ENCODE measurements at places on chromosomes 11 and 22.

DNA sequence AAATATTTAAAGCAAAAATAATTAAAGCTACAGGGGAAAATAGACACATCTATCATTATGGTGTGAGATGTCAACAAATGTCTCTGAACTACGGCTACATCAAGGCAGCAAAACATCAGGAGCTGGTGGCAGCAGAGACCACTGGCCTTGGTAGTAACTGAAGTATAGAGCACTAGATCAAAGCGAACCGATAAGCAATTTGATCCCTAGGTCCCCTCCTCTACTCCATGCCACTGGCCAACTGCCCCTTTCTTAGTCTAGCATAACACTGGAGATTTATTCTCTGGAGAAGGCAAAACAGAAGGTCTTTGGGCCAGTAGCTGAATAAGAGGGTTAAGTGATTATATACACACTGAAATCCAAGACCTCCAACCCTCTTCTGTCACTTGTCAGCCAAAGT, 13.6 kb upstream of the RAB3IL1 start:
- no peak for DNase-seq

DNA sequence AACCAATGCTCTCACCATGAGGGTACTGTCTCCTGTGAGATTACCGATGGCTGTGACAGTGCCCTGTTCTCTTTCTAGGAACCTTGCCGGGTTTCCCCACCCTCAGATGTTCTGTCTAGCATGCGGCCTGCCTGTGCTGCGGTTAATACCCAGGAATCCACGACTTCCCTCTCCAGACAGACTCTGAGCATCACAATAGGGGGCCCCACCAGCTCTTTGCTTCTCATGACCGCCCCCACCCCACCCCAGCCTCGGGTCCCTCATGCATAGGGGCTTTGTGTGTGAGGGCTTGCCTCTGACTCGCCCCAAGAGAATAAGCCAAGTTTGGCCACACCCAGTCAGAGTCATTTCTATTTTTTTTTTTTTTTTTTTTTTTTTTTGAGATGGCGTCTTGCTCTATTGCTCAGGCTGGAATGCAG, 10.3 kb downstream of the PARVG start:
- peak; percentile 57 for DNase-seq

GRCh38 chr11:120146413-120147093, 8.6 kb upstream of the TRIM29 start:
- DNase-seq: no peak

- DNase-seq: no peak
Measured at GRCh38 chr22:32692371-32692770, 109.1 kb upstream of the TIMP3 start.

- DNase-seq: no peak
Measured at GRCh38 chr11:101466352-101466751, 117.5 kb downstream of the TRPC6 start.

GRCh38 chr11:92861634-92862033, 107.8 kb upstream of the MTNR1B start:
- no peak for DNase-seq

DNA sequence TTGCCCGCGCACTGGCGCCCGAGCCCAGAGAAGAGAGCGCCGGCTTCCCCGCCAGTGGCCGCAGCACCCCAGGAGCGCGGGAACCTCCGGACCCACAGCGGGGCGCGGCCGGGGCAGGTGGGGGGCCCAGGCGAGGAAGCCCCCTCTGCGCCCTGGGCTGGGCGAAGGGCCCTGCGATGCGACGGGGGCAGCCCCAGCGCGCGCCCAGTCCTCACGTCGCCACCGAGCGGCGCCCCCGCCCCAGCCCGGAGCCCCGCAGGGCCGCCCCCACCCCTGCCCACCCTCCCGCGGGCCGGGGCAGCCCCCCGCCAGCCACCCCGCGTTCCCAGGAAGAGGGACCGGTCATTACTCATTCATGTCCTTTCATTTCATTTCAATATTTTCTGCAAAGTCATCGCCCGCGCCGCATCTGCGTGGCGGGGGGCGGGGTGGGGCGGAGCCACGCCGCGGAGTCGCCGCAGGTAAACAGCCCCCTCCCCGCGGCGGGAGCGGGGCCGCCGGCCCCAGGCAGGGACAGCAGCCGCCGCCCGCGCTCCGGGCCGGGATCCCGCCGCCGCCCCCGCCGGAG, 673 bp upstream of the PANX2 start:
- DNase-seq: peak; percentile 81

- no peak for DNase-seq
Measured at GRCh38 chr11:92623055-92623454, 346.4 kb upstream of the MTNR1B start.

- no peak for DNase-seq
Measured at GRCh38 chr11:61494381-61494961, 14.1 kb upstream of the LRRC10B start.

GRCh38 chr22:47142427-47143046, 380.1 kb downstream of the TBC1D22A start:
- DNase-seq: no peak

DNA sequence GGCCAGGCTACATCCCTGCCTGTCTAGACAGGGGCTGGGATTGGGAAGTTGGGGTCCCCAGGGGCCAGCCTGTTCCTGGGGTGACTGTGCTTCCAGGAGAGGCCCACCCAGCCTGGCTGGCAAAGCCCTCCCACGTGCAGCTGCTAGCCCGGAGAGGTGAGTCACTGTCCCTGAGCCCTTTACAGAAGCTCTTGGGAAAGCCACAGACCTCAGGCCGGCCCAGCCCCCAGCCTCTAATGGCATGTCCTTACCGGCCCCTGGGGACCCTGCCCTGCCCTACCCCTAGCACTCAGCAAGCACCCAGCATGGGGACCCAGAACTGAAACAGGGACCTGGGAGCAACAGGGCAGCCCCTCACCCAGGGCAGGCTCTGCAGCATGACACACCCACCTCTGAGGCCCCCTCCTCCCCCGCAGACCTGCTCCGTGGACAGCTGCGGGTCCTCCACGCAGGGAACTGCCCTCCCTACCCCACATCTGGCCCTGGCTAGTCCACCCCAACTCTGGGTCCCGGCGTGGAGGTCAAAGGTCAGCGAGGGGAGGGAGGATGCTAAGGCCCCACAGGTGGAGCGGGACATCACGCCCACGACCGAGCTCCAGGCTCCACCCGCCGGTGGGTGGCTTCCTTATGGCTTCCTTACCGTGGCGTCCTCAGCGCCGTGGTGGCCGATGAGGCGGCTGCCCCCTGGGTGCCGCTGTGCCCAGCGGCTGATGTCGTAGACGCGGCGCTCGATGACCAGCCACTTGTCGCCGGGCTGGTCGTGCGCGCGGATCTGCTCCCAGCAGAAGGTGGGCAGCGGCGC, 615 bp downstream of the FADS3 start:
- peak; percentile 61 for DNase-seq

DNA sequence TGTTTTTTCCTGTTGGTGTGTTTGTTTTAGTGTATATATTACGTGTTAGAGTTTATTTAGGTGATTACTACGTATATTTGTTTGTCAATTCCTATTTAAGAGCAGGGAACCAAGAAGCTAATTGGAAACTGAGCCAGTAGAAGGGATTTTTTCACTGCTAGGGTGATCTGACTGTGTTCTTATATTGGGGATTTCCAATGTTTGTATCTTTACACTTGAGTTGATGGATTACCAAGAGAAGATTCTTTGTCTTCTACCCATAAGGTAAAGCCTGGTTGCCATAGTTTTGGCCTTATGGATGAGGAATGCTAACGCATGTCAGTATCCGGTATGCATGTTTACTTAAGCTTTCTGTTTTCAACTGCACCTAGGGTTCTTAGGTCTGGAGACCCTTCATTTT, 35.6 kb downstream of the SIK2 start:
- peak; percentile 16 for DNase-seq

All from GM20000 (cell line).